NCI-H187 treated with DMSO at 0.1 percent for 48 hours (cell line): ENCODE measurements at places on chromosomes 12 and 14.

GRCh38 chr12:77537663-77538062 lies 293.0 kb upstream of the NAV3 start:
- DNase-seq = no peak

DNA sequence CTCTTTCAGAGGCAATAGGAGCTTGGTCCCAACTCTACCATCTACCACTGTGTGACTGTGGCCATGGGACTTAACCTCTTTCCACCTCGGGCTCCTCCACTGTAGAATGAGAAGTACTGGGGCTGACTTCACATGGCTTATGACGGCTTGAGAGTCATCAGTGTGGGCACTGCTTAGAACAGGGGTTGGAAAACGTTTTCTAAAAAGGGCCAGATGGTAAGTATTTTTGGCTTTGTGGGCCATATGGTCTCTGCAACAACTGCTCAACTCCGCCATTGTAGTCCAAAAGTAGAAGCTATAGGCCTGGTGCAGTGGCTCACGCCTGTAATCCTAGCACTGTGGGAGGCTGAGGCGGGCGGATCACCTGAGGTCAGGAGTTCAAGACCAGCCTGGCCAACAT lies 69.2 kb upstream of the LTA4H start:
- no peak for DNase-seq

DNA sequence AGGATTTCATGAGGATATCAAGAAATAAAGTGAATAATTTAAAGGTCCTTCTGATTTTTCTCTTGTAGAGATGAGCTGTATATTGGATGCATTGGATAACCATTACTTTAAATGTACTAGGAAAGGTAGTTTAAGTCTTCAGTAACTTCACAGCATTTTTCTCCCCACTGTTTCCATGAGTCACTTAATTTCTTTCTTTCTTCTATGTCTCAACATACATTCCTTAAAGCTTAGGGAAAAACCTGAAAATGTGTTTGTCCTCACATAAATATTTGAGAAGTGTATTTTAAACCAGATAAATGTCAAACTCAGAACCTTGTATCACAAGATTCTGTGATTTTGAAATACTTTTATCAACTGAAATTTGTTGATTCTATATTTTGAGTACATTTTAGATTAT lies 1970.2 kb upstream of the FLRT2 start:
- no peak for DNase-seq

DNA sequence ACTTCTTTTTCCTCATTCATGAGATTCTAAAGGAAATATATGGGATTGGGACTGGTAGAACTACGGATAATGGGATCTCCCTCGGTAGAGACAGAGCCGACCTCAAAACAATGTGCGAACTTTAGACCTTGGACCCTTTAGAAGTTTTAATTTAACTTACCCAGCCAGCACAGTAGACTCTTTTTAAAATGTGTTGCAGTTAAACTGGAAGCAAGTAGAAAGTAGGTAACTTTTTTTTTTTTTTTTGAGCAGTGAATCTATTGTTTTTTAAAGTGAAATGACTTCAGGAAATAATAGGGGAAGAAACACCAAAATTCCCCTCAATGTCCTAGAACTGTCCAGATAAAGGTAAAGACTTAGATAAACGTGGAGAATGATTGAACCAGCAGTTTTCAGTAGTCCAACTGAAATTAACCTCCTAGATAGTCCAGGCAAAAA lies 1.1 kb upstream of the ATXN2 start:
- DNase-seq = no peak

DNA sequence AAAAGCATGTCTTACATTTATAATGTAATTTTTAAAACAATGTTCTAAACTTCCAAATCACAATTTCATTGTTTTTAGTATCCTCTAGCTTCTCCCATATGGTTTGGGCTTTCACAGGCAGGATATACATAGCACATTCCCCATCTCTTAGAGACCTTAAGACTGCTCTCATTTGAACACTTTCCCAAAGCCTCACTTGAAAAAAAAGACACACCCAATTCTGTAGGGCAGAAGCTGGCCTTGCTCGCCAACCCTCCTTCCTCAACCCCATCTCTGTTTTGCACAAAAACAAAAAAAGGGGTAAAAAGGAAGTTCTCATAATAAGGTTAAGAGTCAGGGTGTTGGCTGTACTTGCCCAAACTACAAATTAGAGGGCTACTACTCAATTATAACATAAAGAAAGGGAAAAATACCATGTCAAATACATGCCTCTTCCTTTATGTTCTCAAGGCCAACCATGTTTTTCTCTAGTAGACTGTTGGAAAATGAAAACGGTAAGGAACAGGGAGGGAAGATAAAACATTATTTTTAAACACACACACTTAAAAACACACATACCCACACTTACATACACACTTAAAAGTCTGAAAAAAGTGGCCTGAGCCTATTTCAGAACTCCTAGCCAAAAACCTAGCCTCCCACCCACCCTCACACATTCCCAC lies 9.9 kb upstream of the KANSL2 start:
- no peak for DNase-seq

- no peak for DNase-seq
Observed at GRCh38 chr14:94009767-94010166, 12.7 kb downstream of the CCDC197 start.

- DNase-seq = no peak
Observed at GRCh38 chr14:85387181-85387580, 142.8 kb upstream of the FLRT2 start.

DNA sequence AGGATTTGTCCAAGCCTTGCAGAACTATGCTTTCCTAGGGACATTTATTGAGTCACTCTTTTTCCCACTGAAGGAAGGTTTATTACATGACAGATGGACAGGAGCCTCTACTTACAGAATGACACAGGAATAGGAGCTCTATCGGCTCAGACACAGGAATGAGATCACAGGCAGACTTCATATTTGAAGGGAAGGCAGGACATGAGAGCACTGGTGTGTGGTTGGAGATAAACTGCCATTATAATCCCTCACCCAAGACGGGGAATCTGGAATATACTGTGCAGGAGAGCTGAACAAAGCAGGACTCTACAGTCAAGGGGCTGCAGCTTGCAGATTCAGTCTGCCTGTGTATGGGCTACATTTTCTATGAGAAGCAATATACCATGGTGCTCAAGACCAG lies 26.8 kb upstream of the IL22 start:
- DNase-seq = no peak

DNA sequence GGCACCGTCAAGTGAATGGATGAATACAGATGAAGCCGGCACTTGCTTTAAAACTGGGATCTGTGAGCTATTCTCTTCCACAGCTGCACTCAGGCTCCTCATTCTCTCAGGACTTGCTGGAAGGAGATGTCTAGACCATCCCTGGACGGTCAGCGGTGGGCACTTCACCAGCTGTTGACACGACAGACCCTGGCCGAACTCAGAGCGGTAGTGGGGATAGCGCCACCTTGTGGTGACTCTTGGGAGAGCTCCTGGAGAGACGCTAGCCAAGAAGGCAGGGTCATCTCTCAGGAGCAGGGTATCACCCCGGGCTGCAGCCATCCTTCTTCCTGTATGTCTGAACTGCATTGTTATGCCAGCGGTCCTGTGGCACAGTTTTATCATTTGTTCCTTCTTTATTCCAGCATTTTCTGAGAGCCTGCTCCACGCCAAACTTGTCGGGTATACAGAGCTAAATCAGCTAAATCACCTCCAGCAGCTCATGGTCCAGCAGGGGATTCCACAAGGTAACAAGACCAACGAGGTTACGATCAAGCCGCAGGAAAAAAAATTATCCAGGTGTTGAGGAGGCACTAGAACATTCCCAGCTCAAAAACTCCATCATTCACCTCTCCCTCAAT lies 10.0 kb downstream of the WNT1 start:
- no peak for DNase-seq

- DNase-seq = no peak
Observed at GRCh38 chr14:39875028-39875427, 442.8 kb upstream of the FBXO33 start.

GRCh38 chr14:81165188-81165587 lies 55.6 kb downstream of the GTF2A1 start:
- no peak for DNase-seq

GRCh38 chr12:3117591-3118015 lies 40.4 kb downstream of the TSPAN9 start:
- DNase-seq = no peak

DNA sequence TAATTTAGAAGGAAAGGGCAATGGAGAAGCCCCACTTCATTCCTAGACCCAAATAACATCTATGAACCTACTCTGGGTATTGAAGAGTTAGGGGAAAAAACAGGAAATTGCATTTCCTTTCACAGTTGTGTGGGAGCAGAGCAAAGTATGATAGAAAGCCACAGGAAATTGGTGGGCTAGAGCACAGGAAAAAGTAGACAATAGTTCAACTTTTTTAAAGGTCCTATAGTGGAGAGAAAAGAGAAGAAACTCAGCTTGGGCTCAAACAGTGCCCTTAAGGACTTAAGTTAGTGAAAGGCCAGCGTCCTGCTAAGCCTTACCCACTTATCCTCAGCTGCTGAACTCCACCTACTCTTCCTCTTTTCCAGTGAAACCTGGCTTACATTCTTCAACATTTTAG lies 258.1 kb downstream of the DPY19L2 start:
- DNase-seq = no peak
